ENCODE measurements at places on chromosomes 7 and 10.

GRCh38 chr10:8581521-8582225 is 527.2 kb downstream of the GATA3 start:
- no peak for DNase-seq

DNA sequence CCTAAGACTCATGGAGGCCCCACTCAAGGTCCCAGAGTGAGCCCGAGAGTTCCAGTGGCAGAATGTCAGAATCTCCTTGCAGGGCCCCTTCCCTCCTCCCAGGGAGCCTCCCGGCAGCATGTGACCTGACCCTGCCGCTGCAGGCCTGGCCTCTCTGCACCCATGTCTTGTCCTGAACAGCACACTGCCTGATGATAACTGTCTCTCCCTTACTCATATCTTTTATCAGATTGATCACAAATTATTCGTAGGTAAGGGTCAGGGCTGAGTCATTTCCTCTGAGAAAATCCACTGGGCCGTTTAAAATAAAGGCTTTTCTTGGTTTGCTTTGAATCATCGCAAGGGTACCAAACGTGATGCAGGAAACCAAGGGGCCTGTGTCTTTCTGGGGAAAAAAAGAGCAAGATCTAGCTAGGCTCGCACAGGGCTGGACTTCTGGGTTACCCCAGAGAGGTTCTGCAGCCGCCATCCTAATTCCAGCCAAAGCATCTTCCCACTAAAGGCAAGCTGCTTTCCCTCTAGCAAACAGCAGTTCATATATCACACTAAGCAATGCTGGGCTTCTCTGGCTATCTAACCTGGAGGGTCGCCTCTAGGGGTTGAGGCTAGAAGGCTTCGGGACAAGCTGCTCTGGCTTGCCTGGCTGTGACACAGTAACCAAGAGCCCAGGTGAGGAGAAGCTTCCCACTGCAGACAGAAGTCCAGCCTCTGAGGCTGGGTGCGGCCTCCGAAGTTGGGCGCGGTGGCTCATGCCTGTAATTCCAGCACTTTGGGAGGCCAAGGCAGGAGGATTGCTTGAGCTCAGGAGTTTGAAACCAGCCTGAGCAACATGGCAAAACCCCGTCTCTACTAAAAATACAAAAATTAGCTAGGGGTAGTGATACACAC is 104.9 kb downstream of the SPDYE5 start:
- DNase-seq = no peak

DNA sequence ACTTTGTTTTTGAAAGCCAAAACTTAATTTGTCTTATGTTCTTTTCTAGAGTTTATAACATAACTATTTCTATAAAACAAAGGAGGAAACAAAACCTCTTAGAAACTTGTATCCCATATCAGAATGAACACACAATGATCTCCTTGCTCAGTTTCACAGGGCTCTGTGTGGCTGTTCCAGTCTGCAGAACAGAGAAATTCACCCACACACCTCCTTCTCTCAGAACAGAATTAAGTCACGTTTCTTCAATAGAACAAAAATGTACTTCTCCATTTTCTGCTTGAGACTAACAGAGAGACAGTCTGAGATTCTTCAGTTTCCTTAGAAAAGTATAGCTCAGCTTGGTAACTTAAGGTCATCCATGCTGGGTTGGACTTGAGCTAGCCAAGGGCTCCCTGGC is 15.8 kb upstream of the DOCK1 start:
- no peak for DNase-seq

DNA sequence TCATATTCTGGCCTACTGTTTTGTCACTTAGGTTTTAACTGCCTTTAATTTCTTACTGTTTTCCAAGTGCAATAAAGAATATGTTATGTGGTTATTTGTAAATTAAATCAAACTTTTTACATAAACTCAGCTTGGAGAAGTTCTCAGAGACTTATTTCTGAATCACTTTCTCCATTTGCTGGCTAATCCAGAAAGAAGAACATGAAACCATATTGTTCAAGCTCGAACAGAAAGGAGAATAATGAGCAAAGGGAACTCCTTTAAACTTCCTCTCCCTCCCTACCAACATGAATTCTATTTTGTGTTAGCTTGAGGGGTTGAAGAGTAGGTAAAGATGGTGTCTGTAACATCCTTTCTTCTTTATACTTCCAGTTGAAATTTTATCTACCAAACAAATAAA is 52.3 kb downstream of the SHTN1 start:
- no peak for DNase-seq

GRCh38 chr10:61124756-61125530 is 181.0 kb upstream of the RHOBTB1 start:
- DNase-seq = no peak

DNA sequence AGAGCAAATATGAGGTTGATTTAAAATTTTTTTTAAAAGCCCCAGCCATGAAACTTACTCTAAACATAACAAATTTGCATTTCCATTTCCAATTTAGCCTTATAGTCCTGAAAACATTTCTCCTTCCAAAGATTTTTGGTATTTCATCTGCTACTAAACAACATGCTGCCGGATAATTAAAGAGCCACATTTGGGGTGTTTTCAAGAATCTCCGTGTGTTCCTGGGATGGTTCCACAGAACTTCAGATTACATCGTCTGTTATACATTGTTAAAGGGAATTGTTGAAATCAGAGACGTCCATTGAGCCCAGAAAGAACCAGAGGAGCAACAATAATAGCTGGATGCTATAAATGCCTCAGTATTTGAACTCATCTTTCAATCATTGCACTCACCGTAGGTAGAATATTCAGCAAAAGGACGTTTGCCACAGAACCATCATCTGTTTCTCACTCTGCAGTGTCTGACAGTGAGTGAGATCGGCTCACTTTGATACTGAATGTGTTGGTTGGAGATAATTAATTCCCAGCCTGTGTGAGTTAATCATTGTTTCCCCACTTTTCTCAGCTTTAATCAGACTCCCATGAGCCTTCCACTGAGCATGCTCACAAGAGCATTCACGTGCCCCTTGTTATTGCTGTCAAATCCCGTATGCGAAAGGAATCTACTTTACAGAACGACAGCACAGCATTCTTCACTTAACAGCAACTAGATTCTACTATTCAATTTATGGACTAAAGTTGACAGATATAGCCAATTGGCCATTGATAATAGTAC is 128.4 kb upstream of the PALS2 start:
- no peak for DNase-seq

DNA sequence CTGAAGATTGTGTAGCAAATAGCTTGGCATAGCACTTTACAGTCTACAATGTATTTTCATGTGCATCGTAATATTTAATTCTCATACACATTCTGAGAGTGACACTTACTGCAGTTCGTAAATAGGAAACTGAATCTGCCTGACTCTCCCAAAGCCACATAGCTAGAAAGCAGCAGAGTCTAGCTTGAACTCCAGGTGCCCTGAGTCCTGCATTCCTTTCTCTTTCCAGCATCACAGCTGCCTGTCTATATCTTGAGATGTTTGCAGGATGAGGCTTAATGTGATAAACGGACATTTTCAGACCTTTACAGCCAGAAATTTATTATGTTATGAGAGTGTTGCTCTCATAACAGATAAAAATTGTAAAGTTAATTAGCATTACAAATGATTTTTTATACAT is 132.9 kb upstream of the PLXDC2 start:
- no peak for DNase-seq

DNA sequence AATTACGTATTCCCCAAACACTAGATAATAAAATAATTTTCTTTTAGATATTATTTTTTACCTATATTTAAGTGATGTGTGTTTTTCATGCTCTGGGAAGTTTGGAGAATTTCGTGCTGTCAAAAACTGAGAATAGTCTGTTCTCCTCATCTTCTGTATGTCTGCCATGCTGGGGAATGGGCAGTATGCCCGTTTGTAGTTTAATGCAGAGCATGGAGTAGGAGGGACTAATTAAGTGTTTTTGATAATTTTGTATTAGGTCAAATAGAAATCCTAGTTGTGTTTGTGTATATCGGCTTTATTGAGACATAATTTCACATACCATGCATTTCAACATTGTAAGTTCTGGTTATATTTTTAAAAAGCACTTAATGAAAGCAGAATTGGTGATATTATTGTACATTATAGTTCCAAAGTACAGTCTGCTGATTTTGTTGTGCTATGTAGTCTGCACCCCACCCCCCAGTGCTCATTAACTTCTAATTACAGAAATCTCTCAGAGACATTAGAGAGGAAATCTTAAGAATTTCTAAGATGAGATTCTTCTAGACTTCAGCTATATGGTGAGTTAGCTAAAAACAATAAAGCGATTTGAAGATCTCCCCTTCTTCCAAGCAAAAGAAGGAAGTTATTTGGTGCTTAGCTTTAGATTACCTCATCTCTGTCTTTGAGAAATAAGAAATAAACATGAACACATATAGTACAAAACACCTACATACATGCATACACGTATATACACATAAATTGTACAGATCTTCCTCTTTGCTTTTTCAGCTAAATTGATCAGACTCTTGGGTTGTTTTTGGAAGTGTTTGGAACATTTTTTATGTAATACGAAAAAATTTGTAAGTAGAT is 22.2 kb downstream of the ZRANB1 start:
- DNase-seq = no peak

Measured in hypothalamus (tissue), 51 donors.